Fibroblast of upper back skin (primary cell): ENCODE measurements at places on chromosomes 5 and 9.

- DNase-seq = no peak
Measured at GRCh38 chr9:23245067-23245466, 581.0 kb downstream of the ELAVL2 start.

DNA sequence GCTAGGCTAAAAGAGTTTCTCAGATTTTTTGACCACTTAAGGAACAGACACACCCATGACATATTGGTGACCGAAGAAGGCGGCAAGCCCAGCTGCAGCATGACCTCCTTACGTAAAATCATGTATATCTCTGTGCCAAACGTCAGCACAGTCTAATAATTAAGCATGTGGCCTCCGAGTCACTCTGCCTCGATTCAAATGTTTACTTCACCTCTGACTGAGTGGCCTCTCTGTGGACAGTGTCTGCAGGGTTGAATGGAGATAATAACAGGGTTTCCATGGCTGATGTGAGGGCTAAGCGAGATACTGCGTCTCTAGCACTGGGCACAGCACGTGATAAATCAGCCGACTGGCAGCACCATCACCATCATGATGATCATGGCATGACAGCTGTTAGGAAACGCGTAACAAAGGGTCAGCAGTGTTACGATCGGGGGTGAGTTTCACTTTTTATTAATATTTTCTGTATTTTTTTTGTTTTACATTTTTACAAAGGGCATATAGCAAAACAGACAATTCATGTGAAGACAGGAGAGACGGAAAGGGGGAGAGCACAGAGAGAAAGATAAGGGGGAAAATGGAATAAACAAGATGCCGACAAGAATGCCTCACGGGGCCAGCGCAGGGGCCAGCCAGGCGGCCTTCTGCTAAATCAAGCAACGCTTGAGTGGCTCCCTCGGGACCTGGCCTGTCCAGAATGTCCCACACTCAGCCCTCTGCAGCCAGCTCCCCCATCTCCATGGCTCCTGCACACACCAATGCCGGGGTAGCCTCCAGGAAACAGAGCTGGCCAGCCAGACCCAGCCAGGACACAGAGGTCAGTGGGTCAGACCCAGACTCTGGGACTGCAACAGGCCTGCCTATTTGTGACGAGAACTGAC lies 60.3 kb downstream of the ADAMTS2 start:
- DNase-seq = no peak

GRCh38 chr5:132506094-132506692 lies 15.6 kb upstream of the IRF1 start:
- peak; percentile 96 for DNase-seq

GRCh38 chr5:137589185-137589584 lies 90.1 kb upstream of the SPOCK1 start:
- DNase-seq = no peak

DNA sequence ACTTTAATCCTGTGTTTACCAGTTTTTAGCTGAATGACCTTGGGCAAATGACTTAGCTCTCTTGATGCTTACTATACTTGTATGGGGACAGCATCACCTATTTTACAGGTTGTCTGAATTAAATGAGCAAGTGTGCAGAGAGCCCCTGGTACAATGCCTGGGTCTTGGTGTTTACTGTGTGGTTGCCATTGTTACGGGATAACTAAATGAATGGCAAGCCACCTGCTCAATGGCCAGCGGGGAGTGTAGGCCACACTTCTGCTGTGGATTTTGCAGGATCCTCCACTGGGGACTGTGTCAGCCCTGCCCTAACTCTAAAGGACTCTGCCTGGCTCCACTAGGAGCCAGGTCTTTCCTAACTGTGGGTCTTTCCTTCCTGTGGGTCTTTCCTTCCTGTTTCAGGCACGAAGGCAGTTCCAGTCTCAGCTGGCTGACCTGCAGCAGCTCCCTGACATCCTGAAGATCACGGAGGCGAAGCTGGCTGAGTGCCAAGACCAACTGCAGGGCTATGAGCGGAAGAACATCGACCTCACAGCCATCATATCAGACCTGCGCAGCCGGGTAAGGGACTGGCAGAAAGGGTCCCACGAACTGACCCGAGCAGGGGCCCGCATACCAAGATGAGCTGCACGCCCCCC lies 10.3 kb upstream of the GLE1 start:
- no peak for DNase-seq

GRCh38 chr9:38671372-38671731 lies 48.6 kb downstream of the FAM240B start:
- no peak for DNase-seq

DNA sequence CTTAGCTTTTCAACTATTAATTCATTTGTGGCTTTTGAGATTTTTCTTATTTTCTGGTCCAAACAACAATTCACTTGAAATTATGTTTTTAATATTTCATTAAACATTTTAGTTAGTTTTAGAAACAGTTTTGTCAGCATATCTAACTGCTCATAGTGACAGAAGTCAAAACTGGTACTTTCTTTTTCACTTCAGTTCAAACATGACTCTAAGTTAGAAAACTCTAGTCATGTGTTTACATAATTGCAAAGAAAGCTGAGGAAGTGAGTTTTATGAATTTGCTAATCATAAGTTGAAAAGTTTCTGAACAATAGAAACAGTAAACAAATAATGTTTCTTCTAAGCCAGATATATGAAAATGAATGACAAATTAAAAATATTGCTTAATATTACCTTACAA lies 1931.0 kb downstream of the EFNA5 start:
- no peak for DNase-seq

DNA sequence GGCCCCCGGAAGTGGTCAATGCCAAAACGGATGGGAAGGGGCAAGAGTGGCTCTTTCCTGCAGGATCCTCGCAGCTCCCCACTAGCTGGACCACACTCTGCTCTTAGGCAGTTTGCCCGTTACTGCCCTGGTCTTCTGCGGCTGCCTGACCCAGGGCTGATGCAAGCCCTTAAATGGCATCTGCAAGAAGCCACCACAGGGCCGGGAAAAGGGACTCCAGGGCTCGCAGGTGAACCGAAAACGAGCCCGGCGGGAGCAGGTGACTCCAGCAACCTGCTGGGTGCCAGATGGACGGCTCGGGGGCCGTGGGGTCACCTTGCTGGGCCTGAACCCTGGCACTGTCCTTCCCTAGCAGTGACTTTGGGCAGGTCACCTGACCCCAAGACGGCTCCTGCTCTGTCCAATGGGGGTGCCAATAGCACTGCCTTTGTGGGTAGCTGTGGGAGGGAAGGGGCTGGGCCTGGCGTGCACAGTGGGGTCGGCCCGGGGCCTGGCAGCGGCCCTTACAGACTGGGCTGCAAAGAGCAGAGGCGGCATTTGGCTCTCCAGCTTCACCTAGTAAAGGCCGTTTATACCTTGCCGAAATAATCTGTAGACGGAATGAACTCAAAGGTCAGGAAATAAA lies 1.3 kb downstream of the TMEM250 start:
- DNase-seq = no peak

DNA sequence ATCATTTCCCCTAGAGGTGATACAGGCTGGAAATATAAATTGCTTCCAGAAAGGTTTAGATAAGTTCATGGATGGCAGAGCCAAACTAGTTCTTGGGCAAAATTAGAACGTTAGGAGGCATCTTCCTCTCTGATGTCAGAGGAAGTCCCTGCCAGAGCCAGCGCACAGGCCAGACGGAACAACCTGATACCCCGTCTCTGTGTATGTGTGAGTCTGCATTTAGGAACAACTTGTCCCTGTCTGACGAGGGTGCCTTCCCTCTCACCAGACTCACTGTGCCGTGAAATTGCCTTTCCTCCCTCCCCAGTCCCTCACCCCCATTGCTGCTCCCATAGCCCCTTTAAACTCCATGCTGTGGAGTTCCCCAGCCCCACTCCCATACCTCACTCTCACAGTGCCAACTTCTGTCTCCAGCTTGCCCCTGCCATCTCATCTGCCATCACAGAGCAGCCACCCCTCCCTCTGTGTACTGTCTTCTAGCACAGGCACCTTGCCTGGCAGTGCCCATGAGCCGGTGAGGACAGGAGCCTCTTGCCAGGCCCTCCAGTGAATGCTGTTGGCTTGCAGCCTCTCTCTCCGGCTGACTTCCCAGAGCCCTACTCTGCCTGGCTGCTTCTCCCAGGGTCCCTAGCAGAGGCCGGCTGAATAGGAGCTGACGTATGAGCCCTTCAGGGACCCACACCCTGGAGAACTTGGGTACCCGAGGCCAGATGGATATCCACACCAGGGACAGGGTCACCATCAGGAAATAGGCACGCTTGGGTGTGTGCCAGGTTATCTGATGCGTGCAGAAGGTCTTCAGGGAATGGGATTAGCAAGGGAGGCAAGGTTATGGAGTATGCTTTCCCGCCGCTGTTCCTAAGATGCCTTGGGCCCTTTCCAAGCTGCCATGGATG lies 26.7 kb downstream of the UNC5A start:
- no peak for DNase-seq

GRCh38 chr5:103808464-103809106 lies 246.0 kb upstream of the NUDT12 start:
- DNase-seq = peak; percentile 70

- peak; percentile 6 for DNase-seq
Measured at GRCh38 chr9:70679845-70680244, 265.4 kb upstream of the KLF9 start.

DNA sequence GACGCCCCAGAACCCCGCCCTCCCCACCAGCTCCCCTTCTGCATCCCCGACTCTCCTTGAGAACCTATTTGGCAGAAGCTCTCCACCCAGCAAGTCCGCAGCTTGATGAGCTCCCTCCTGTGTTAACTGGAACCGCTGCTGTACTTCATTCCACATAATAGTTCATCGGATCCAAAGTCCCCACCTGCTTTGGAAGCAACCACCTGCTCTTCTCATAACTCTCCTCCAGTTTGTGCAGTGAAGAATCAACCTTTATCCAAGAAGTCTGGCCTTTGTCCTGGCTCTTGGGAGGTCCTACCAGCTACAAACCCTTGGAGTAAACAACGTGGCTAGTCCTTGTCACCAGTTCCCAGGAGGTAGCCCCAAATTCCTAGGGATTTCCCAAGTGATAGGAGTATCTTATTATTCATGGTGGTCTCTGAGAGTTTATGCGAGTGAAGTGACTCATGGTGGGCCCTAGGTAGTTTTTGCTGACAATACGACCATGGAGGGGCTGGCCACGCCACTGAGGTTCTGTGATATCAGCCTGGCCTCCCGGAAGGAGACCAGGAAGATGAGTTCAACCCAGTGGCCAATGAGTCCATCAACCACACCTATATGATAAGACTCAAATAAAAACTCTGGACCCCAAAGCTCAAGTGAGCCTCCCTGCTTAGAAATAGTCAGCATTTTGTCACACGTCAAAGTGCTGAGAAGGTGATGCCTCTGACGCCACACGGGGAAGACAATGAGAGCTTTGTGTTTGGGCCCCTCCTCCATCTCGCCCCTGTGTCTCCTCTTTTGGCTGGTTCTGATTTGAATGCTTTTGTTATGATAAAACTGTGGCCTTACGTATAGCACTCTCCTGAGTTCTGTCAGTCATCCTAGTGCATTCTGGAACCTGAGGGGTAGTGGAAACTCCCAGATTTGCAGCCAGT lies 3.6 kb upstream of the IL4 start:
- no peak for DNase-seq

DNA sequence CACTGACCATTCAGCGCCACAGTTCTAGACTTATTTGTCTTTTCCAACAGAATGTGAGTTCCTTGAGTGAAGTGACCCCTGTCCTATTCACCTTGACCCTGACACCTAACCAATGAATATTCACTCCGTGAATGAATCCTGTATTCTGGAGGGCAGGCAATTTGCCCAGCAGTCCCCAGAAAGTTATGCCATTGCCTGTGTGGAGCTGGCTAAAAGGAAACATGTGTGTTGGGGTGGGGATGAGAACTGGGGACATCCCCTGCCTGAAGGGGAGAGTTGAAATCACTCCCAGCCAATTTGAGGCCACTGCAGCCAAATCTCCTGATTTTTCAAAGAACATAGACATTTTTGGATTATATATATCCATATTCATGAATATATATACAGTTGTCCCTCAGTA lies 199.0 kb downstream of the SLIT3 start:
- DNase-seq = no peak
